H1 (cell line): ENCODE measurements at places on chromosomes 4 and X. TPM values are rescaled to one million over a fixed set of nuclear protein-coding genes. Genes with fewer than 3 reads are reported as not detected.

DNA sequence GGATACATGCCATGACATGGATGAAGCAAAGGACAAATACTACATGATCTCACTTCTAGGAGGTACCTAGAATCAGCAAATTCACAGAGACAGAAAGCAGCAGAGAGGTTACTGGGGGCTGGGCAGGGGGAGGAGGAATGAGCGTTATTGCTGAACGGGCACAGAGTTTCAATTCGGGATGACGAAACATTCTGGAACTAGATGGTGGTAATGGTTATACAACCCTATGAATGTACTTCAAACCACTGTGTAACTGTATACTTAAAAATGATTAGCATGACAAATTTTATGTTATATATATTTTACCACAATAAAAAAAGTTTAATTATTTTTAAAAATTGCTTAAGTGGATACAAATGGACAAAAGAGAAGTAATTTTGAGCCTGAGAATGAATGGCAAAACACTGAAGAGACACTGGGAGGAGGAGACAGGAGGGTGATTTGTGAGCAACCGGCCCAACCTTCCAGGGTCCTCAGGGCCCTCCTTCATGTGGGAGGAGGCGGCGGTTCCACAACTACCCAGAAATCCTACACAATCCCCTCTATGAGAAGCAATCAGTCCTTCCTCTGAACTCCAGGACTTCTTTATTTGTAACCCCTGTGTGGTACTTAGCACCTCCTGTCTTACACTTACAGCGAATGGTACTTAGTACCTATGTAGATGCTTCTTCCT lies 14.1 kb downstream of the ACSL1 start:
- no peak for DNase-seq

DNA sequence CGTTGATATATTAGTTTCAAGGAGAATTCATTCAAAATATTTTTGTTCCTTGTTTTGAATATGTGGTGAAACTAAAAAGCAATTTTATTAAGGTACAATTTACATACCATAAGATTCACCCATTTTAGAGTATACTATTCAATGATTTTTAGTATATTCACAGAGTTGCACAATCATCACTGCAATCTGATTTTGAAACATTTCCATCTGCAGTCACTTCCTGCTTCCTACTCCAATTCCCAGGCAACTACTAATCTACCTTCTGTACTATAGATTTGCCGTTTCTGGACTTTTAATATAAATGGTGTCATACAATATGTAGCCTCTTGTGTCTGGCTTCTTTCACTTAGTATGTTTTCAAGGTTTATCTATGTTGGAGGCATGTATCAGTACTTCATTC lies 71.3 kb downstream of the SLC9A7 start:
- DNase-seq: no peak

GRCh38 chrX:51747671-51748070 lies 4.4 kb downstream of the GSPT2 start:
- no peak for DNase-seq

Gene CLIC2
- 0.61 TPM in 1 of 2 replicates, not detected in the other for total RNA-seq

Gene FABP2
- not detected in 2 replicates for total RNA-seq

Gene AR
- total RNA-seq: 10.6 and 10.7 TPM in 2 replicates
